ENCODE measurements at places on chromosomes 3 and 15. TPM values are rescaled to one million over a fixed set of nuclear protein-coding genes. Genes with fewer than 3 reads are reported as not detected.
A peak's percentile ranks its signal among the peaks of the same experiment; 100 is the strongest.

The GOLGA6L7 gene
- not detected for total RNA-seq

The ZNF620 gene
- 2.0 TPM for total RNA-seq

The SUSD5 gene
- 0.71 TPM for total RNA-seq

The PLA2G4E gene
- total RNA-seq = not detected

The FOXL2NB gene
- total RNA-seq = not detected

The SI gene
- total RNA-seq = not detected

The FBLN2 gene
- total RNA-seq = 29.1 TPM

The SLC12A1 gene
- not detected for total RNA-seq

The NISCH gene
- 33.4 TPM for total RNA-seq

The TRIM59 gene
- 0.81 TPM for total RNA-seq

The CFAP91 gene
- total RNA-seq = 0.57 TPM

The PLCB2 gene
- total RNA-seq = 4.6 TPM

DNA sequence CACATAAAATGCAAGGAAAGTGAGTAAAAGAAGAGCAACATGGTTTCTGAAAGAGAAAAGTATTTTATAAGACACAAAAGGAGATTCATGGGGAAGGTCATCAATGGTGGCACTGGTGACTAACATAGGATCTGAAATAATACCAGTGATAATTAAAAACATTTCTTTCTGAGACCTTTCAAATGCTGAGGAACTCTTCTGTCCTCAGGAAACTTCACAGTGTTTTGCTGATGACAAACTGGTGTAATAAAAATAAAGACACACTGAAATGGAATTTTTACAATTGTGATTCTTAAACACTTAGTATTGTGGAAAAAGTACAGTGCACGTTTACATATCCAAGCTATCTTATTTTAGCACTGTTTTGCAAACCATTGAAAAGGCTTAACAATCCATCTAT, 80.4 kb upstream of the ZBTB20 start:
- H3K27ac ChIP-seq = no peak overlapping the region
- no peak overlapping the region for H3K4me3 ChIP-seq
- H3K27me3 ChIP-seq = no peaks in the 10 kb centered on the region
- H3K36me3 ChIP-seq = no peaks in the 10 kb centered on the region

DNA sequence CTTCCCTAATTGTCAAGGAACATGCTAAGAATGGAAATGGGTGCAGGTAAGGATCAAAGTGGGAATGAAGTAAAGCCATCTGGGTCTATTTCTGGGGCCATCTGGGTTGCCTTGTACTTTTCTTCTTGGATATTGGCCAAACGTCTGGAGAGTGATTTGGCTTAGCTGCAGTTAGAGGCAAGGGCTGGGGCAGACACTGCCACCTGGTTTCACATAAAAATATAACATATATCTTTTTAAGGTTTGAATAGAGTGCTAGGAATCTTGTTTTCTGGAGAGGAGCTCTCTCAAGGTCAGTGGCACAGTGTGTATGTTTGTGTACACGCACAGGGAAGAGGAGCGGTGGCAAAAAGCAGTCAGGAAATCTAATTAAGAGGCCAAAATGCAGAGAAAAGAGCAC, 24.7 kb upstream of the EOMES start:
- H3K4me3 ChIP-seq = no peak overlapping the region
- no peak for DNase-seq
- H3K36me3 ChIP-seq = no peaks in the 10 kb centered on the region
- no peaks in the 10 kb centered on the region for H3K27me3 ChIP-seq
- no peak overlapping the region for H3K27ac ChIP-seq

DNA sequence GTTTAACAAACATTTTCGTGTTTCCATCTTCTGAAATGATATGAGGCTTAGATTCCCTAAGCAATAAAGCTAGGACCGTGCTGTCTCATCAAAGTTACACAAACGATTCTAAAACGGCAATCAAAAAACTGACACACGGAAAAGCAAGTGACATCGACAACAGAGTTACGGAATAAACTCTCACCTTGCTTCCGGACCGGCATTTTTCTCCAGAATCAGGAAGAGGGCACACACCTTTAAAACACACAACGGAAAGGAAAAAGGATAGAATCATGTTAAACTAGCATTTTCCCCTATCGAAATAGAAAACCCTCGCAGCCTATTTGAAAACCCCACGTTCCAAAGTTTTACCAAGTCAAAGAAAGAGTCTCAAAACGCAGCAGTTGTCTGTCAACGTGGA, 1.4 kb downstream of the DLG1 start:
- peak overlapping the region; percentile 99 for H3K4me3 ChIP-seq
- no peaks in the 10 kb centered on the region for H3K27me3 ChIP-seq
- peak overlapping the region; percentile 95 for H3K27ac ChIP-seq

DNA sequence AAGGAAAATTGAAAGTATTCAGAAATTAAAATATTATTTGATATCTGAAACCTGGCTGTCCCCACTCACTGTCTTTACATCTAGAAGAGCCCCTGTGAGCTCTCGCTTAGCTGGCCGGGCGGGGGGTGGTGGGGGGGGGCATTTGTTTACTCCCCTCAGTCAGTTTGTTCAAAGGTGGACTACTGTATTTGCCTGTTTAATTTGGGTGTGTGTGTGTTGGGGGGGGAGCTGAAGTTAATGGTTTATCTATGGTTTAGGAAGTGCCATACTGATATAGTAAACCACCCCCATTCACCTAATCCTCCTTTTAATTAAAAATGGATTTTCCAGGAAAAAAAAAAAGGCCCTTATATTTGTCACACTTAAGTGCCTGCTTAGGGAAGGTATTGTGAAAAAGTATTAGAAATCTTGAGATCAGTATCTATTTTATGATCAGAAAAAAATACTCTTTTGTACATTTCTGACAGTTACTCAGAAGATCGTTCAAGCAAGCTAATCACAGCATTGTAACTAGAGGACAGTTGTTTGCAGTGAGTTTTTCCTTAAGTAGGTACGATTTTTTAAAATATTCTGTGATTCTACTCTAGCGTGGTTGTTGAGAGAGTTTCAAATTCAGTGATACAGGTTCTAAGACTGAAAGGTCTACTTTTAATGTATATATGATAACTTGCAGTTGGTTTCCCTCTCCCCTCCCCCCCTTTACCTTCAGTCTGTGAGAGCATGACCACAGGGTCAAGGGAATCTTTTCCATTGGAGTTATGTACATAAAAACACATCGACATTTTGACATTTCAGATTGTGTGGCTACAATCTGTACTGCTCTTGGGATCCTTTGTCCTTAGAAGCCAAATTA, 8.5 kb downstream of the NR2F2 start:
- no peak for DNase-seq
- no peaks in the 10 kb centered on the region for H3K36me3 ChIP-seq

GRCh38 chr3:79002465-79003372, 765.1 kb downstream of the ROBO1 start:
- H3K4me3 ChIP-seq = no peak overlapping the region
- no peaks in the 10 kb centered on the region for H3K27me3 ChIP-seq
- H3K4me1 ChIP-seq = peaks cover 4% of the 10 kb centered on the region
- no peak overlapping the region for H3K27ac ChIP-seq

- H3K4me1 ChIP-seq = peaks cover 98% of the 10 kb centered on the region
- H3K4me3 ChIP-seq = peak overlapping the region; percentile 25
- peak overlapping the region; percentile 93 for H3K27ac ChIP-seq
- H3K36me3 ChIP-seq = no peaks in the 10 kb centered on the region
Measured at GRCh38 chr15:40098489-40099261, 10.0 kb downstream of the BMF start.

GRCh38 chr3:20344400-20344959, 158.5 kb upstream of the SGO1 start:
- no peaks in the 10 kb centered on the region for H3K4me1 ChIP-seq
- no peak overlapping the region for H3K4me3 ChIP-seq
- no peak overlapping the region for H3K27ac ChIP-seq
- H3K27me3 ChIP-seq = no peaks in the 10 kb centered on the region
- no peak for DNase-seq
- no peaks in the 10 kb centered on the region for H3K36me3 ChIP-seq

- H3K36me3 ChIP-seq = no peaks in the 10 kb centered on the region
- H3K27ac ChIP-seq = no peak overlapping the region
- no peak overlapping the region for H3K4me3 ChIP-seq
- no peak for DNase-seq
Measured at GRCh38 chr3:190854062-190854461, 8.4 kb downstream of the GMNC start.

DNA sequence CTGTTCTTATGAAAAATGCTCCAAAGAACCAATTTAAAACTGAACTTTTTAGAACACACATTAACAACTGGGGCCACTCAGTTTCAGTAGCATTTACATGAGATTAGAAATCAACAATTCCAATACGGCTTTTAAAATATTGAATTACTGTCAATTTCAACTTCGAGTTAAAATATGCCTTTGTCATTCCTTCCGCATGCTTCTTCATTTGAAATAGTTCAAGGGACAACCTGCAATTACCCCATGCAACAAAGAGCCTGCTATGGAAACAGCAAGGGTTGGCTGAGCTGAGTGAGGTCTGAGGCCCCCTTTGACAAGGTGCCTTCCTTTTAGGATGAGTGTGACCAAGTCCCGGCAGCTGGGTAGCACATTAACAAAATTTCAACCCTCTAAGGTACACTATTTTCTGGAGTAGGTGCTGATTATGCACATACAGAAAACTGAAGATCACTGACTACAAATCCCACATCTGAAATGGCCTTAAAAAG, 11.6 kb downstream of the PDCD10 start:
- no peak for DNase-seq
- H3K27me3 ChIP-seq = no peaks in the 10 kb centered on the region
- H3K36me3 ChIP-seq = peaks cover 21% of the 10 kb centered on the region
- H3K27ac ChIP-seq = no peak overlapping the region
- no peak overlapping the region for H3K4me3 ChIP-seq
- H3K4me1 ChIP-seq = peaks cover 8% of the 10 kb centered on the region

GRCh38 chr3:3666664-3667063, 132.6 kb upstream of the LRRN1 start:
- H3K36me3 ChIP-seq = no peaks in the 10 kb centered on the region
- H3K27me3 ChIP-seq = no peaks in the 10 kb centered on the region
- H3K4me3 ChIP-seq = no peak overlapping the region
- H3K4me1 ChIP-seq = no peaks in the 10 kb centered on the region

GRCh38 chr3:8550611-8551010, 49.0 kb downstream of the LMCD1 start:
- no peak for DNase-seq
- peaks cover 74% of the 10 kb centered on the region for H3K36me3 ChIP-seq
- peak overlapping the region; percentile 56 for H3K27ac ChIP-seq
- no peak overlapping the region for H3K4me3 ChIP-seq

GRCh38 chr15:88644741-88645140, 5.9 kb downstream of the ISG20 start:
- DNase-seq = no peak
- H3K36me3 ChIP-seq = no peaks in the 10 kb centered on the region
- no peaks in the 10 kb centered on the region for H3K27me3 ChIP-seq
- no peak overlapping the region for H3K27ac ChIP-seq

- H3K36me3 ChIP-seq = no peaks in the 10 kb centered on the region
- H3K27ac ChIP-seq = no peak overlapping the region
- no peak overlapping the region for H3K4me3 ChIP-seq
- peaks cover 10% of the 10 kb centered on the region for H3K4me1 ChIP-seq
- no peak for DNase-seq
Measured at GRCh38 chr3:119990888-119991287, 103.4 kb downstream of the GSK3B start.

GRCh38 chr15:41856262-41856661, 17.6 kb downstream of the PLA2G4B start:
- no peaks in the 10 kb centered on the region for H3K4me1 ChIP-seq
- H3K27me3 ChIP-seq = peaks cover 12% of the 10 kb centered on the region
- no peak overlapping the region for H3K27ac ChIP-seq
- H3K36me3 ChIP-seq = no peaks in the 10 kb centered on the region
- no peak for DNase-seq
- no peak overlapping the region for H3K4me3 ChIP-seq

DNA sequence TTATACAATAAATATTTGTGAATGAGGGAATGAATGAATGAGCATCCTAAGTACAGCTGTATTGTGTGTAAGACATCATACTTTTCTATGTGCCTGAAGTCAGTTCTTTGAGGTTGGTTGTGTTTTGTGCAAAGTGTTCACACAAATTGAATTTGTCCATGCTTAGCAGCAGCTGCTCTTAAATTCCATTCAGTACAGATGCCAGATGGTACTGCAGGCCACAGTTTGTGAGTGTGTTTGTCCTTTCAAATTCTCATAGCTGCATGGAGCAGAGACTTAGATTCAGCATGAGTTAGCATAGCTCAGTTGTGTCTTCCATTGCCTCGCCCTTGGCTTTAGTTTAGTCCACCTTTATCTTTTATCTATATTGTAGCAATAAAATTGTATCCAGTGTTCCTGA, 3.8 kb upstream of the ZNF385D start:
- H3K36me3 ChIP-seq = no peaks in the 10 kb centered on the region
- H3K27me3 ChIP-seq = no peaks in the 10 kb centered on the region
- no peaks in the 10 kb centered on the region for H3K4me1 ChIP-seq
- H3K4me3 ChIP-seq = no peak overlapping the region

GRCh38 chr15:87416591-87417257, 839.8 kb downstream of the NTRK3 start:
- H3K27ac ChIP-seq = no peak overlapping the region
- H3K27me3 ChIP-seq = no peaks in the 10 kb centered on the region
- no peak for DNase-seq
- no peak overlapping the region for H3K4me3 ChIP-seq
- H3K36me3 ChIP-seq = no peaks in the 10 kb centered on the region
- H3K4me1 ChIP-seq = no peaks in the 10 kb centered on the region

GRCh38 chr3:39754549-39754948, 54.9 kb upstream of the MYRIP start:
- H3K4me1 ChIP-seq = no peaks in the 10 kb centered on the region
- DNase-seq = no peak
- no peaks in the 10 kb centered on the region for H3K27me3 ChIP-seq
- no peak overlapping the region for H3K4me3 ChIP-seq

- H3K4me1 ChIP-seq = no peaks in the 10 kb centered on the region
- no peak overlapping the region for H3K27ac ChIP-seq
- H3K27me3 ChIP-seq = no peaks in the 10 kb centered on the region
- no peak overlapping the region for H3K4me3 ChIP-seq
- DNase-seq = no peak
- H3K36me3 ChIP-seq = no peaks in the 10 kb centered on the region
Measured at GRCh38 chr15:89917442-89918101, 4.8 kb upstream of the ARPIN start.

GRCh38 chr15:88630141-88630721, 8.6 kb upstream of the ISG20 start:
- H3K4me1 ChIP-seq = peaks cover 24% of the 10 kb centered on the region
- H3K36me3 ChIP-seq = peaks cover 63% of the 10 kb centered on the region
- DNase-seq = no peak
- H3K27ac ChIP-seq = peak overlapping the region; percentile 6
- no peaks in the 10 kb centered on the region for H3K27me3 ChIP-seq
- no peak overlapping the region for H3K4me3 ChIP-seq

- H3K27me3 ChIP-seq = no peaks in the 10 kb centered on the region
- peaks cover 55% of the 10 kb centered on the region for H3K36me3 ChIP-seq
- no peak for DNase-seq
- H3K4me1 ChIP-seq = no peaks in the 10 kb centered on the region
- H3K4me3 ChIP-seq = no peak overlapping the region
Measured at GRCh38 chr3:9779721-9780457, 10.1 kb upstream of the CAMK1 start.

Measured in psoas muscle (tissue), 8 donors.